Jurkat, Clone E6-1 (cell line): ENCODE measurements at places on chromosomes 7 and 10.

DNA sequence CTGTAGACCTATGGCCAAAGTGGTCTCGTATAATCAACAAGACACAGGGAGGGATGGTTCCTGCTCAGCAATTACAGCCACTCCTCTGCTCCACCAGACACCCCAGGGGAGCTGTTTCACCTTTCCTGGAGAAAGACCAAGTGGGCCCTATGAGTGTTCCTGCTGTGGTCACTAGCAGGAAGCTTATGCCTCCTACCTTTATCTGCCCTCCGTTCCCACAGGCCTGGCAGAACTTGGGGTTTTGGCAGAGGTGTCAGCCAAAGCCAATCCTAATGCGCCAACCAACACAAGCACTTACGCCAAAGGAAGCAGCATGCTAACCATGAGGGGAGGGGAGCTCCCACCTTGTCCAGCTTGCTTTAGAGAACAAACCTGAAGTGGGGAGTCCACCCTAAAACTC is 31.2 kb downstream of the XPNPEP1 start:
- DNase-seq, result no peak

GRCh38 chr7:101096331-101096956 is 11.2 kb downstream of the TRIM56 start:
- no peak for DNase-seq

- DNase-seq, result no peak
Observed at GRCh38 chr10:131856441-131857094, 44.2 kb upstream of the PPP2R2D start.

- no peak for DNase-seq
Observed at GRCh38 chr7:7889791-7890568, 78.6 kb upstream of the GLCCI1 start.

DNA sequence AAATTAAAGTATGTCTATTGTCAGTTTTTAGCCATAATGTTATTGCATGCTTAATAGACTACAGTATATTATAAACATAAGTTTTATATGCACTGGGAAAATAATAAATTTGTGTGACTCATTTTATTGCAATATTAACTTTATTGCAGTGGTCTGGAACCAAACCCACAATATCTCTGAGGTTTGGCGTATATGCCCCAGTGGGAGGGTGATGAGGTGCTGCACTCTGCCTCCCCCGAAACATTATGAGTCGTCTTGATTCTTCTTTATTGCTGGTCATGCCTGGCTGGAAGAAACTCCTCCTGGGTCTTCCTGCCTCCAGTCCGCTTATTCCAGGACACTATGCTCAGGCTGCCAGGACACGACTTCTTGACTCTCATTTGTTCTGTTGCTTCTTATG is 88.4 kb downstream of the MTPN start:
- no peak for DNase-seq

DNA sequence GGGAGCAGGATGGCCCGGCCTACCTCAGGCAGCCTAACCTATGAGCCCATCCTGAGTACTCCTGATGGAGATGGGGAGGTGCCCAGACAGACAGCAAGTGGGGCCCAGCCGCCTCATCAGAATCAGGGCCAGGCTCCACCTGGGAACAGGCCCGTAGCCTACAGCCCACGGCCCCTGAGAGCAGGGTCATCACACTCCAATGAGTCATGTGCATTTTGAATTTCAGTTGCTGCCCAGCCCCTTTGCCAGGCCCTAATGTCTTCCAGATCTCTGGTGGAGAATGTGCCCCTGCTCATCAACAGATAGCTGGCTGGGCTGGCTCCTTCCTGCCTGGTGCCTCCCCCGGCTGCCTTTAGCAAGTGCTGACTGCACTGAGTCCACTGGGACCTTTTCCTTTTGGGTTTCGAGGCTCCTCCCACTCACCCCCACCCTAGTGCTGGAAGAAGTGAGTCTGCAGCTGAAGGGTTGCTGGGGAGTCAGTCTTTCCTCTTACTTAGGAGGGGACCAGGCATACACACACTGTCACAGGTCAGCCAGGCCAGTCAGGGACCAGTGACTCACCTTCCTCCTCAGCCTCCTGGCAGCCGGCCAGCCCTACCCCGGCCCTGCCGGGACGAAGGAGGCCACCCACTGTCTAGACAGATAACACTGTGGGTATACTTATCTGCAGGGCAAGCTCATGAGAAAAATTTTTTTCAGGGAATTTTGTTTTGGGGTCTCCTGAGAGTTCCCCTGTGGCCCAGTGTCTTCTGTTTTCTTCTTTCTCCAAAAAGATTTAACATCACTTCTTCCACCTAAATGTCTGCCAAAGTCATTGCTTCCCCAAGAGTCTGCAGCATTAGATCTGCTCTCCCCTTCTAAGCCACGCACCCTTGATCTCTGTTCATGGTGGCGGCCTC is 9.1 kb upstream of the ASIC3 start:
- DNase-seq, result no peak

DNA sequence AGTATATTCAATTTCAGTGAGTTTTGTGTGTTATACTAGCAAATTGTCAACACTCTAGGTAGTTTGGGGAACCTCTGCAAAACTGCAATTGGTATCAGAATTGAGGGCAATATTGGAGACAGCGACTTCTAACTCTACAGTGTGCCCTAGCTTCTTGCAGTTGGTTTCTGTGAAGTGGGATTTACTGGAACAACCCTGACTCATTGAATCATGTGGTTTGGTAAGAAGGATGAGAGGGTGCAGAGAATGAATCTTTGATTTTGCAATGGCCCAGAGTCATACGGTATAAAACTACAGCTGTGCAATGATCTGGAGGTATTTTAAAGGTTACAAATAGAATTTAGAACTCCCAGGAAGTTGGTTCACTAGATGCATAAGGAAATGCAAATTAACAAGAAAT is 129.1 kb upstream of the PPP1R3A start:
- DNase-seq, result no peak

DNA sequence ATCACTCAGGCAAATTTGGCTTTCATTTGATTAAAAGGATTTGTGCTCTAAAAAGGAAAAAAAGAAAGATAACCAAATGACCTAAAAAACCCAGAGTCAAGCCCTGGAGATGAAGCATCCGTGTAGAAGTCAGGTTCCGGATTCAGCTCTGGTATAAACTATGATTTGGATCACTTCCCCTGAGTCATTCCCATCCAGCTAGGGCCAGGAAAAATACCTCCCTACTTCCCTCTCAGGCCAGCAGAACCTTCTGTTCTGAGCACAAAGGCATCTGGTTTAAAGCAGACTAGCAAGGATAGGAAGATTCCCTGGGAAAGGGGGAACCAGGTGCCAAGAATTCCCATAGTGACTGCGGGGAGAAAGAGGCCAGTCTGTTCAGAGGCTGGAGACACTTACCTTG is 25.7 kb upstream of the NDST2 start:
- no peak for DNase-seq

DNA sequence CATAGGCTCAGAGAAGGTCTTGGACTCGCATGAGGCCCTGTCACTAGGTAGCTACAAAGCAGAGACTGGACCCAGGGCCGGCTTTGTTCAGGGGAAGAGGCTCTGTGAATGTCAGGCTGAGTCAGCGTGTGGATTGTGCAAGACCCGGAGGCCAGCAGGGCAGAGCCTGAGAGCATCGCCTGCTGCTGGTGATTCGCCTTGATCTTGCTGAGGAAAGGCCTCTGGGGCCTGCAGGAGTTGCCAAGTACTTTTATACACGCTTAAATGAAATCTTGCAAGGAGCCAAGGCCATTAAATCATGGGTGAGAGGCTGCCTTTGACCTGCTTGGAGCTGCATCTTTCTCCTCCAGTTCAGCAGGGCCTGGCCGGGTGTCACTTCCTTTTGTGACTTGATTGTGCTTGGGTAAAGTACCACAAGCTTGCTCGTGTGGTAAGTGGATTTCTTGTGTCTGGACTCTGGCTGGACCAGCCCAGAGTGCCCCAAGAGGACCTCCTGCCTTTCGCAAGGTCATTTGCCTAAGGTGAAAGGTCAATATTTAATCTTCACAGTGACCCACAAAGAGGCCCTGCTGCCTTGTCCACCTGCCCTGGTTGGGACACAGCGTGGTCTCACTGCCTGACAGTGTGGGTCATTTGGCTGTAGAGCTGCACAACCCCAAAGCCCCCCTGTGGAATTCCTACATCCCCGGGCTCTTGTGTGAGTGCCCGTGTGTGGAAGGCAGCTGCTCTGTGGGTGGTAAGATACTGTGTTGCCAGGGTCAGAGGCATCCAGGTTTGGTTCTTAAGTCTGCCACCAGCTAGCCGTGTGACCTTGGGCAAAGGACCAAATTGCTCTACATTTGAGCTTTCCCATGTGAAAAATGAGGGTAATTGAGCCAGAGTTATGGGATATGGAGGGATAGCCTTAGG is 38.6 kb upstream of the SH2D4B start:
- DNase-seq, result no peak

- DNase-seq, result no peak
Observed at GRCh38 chr7:50799873-50800272, 17.2 kb upstream of the GRB10 start.

GRCh38 chr7:116173051-116174028 is 37.0 kb upstream of the TES start:
- peak; percentile 58 for DNase-seq

GRCh38 chr7:39099146-39099545 is 121.4 kb downstream of the POU6F2 start:
- DNase-seq, result no peak

DNA sequence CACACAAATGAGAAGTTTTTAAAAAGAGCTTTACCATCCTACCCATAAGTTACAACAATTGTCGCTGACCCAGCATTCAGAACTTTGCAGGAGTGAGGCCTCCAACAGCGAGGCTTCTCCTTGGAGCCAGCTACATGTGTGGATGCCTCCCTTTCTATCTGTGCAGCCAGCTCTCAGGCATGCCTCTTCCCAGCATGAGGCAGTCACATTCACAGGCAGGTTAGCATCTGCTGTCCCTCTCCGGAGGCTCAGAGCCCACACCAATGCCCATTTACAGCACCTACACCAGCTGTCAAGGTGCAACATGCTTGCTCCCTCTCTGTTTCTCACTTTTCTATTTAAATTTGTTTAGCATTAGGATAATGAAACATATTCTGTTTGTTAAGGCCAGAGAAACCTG is 278.7 kb upstream of the PODXL start:
- DNase-seq, result no peak

DNA sequence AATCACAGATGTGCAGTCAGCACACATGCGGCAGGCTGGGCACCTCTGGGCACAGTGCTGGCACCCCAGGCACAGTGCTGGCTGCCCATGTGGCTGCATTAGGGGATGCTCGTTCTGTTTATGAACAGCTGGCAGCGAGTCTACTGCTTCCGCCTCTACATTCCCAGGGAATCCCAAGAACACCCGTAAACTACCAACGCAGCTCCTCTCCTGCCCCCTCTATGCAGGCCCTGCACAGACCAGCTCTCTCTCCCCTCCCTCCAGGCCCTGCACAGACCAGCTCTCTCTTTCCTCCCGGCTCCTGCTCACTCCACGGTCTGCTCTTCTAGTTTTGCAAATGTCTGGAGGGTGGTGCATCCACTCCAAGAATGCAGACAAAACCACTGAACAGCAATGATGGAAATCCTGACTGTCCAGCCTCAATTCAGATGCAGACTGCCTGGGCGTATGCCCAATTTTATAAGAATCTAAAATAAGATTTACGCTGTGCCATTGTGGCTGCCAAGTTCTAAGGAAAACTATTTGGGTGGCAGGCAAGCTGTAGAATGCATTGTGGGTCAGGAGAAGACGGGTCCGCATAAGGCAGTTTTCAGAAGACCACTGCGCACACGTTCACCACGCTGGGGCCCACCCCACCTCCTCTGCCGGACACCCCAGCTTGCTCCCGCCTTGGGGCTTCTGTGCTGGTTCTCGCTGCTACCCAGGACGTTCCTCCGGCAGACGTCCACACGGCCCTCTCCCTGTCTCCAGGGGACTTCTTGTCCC is 234.6 kb downstream of the ZMYND11 start:
- DNase-seq, result no peak

GRCh38 chr7:69683002-69683401 is 84.7 kb downstream of the AUTS2 start:
- no peak for DNase-seq
